ENCODE measurements at places on chromosomes 1 and 21.
A peak's percentile ranks its signal among the peaks of the same experiment; 100 is the strongest.

- peak; percentile 37 for DNase-seq
Measured at GRCh38 chr21:39441502-39442475, 3.8 kb downstream of the LCA5L start.

DNA sequence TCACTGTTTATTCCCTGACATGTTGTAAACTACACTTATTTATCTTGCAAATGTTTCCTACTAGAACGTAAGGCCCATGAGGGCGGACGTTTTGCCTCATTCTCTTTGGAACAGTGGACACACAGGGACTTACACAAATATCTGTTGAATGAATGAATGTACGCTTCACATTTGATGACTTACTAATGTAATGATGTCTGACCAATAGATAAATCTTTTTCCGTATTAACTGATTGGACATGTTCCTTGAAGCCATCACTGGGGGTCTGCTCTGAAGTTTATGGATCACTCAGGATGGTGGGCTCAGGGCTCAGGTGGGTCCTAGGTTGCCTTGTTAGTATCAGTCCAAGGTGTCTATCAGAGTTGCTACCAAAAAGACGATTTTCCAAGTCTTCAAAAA, 763.2 kb upstream of the TPTE start:
- no peak for DNase-seq

DNA sequence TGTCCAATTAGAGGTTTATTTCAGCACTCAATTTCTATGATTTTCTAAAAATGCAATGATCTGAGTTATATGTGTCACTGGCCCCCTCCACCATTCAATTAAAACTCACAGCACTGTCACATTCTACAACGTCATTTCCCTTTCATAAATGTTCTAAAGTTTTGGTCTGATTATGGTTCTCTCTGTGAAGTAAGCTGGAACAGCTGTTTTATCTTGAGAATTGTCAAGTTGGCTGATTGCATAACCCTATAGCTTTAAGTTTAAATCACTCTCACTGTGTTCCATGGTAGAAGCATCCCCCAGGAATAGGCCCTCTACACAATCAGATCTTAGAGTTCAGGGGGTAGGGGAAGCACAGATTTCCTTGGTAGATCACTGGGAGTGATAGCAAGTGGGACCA, 41.4 kb upstream of the DNASE2B start:
- no peak for DNase-seq

DNA sequence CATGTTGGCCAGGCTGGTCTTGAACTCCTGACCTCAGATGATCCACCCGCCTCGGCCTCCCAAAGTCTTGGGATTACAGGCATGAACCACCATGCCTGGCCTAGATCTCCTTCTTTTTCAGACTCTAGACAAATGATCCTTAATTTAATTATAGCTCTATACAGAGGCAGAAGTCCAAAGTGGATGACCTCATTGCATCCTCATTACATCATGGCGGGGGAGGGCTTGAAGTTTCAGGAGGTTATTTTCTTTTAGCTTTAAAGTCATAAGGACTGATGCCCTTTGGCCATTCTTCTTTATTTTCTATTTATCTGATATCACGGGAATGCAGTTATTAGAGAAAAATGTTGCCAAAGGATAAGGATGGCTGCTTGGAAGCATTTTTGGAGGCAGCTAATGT, 14.1 kb upstream of the MARK1 start:
- DNase-seq, result no peak

DNA sequence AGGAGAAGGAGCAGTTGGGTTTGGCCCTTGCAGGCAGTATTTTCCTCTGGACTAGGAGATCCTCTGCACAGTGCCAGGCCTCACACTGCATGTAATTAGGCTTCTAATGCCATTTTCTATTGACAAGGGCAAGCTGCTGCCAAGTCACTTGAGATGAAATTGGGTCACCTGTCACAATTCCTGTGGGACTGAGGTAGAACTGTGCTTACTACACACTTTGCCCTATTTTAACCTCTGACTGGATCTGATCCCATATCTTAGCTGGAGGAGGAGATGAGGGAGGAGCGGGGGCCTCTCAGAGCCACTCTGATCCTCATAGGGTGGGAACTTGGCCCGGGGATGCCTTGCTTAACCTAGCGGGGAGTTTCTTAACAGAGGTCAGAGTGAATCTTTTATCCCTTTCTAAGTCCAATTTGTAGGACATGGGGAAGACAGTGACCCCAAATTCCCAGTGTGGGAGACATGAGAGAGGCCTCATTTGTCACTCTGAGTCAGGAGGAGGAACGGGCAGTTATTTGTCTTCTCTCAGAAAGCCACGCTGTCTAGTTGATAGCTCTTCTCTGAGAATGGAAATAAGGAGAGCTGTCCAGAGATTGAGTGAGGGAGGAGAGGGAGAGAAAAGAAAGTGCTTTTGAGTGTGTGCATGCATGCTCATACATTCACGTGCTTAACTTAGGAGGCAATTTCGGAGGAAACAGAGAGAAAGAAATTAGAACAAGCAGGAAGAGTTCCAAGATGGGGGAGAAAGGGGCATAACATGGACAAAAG, 121.3 kb downstream of the CACNA1E start:
- peak; percentile 43 for DNase-seq

- no peak for DNase-seq
Measured at GRCh38 chr1:10965546-10966226, 46.8 kb upstream of the TARDBP start.

- DNase-seq, result peak; percentile 42
Measured at GRCh38 chr1:95041491-95042165, 31.1 kb downstream of the ALG14 start.

DNA sequence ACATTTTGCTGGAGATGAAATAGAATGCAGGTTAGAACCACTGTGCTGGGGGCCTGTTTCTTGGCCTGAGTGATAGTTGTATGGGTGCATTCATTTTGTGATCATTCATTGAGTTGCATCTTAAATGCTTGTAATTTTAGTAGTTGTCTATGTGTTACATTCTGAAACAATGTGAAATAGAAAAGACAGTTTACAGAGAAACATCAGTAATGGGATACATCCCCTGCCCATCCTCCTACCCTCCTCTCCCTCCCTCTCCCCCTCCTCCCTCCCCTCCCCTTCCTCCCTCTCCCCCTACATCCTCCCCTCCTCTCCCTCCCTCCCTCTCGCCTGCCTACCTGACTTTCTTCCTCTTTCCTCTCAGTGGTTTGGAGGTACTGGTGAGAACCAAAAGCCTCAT, 54.5 kb upstream of the COL6A1 start:
- DNase-seq, result no peak

GRCh38 chr1:71307451-71307850, 226.6 kb upstream of the ZRANB2 start:
- no peak for DNase-seq

- no peak for DNase-seq
Measured at GRCh38 chr21:41866274-41866809, 12.8 kb downstream of the PRDM15 start.

DNA sequence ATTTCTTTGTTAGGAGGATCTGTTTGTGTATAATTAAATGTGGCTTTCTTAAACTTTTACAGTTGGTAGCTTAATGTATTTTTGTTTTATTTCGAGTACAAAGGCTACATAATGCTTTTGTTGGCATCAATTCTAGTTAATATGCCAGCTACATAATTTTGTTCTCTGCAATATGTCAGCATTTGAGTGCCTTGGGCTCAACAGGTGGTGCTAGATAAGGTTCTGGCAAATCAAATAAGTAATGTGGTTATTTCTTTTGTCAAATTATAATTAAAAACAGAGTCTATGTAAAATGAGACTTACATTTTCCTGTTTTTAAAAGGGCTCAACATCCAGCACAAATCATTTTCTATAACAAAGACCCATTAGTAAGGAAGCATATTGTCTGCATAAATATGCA, 410.6 kb upstream of the NR5A2 start:
- DNase-seq, result no peak

DNA sequence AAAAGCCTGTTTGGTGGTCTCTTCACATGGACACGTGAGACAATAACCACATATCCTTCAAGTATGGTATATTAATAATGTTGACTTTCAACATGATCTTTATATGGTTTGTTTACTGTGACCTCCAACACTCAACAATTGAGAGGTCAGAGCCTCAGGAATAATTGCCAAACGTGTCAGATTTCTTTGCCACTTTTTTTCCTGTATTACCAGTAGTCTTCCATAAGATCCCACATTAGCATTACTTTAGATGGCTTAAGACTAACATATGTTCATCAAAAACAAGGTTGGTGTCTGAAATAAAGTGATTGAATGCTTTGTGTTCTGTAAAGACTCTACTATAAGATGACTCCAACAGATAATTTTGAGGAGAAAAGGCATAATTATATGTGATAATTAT, 118.7 kb upstream of the F3 start:
- DNase-seq, result no peak

GRCh38 chr1:161207173-161207572, 5.0 kb downstream of the NDUFS2 start:
- no peak for DNase-seq

- DNase-seq, result no peak
Measured at GRCh38 chr21:32315511-32316281, 17.0 kb downstream of the MRAP start.

DNA sequence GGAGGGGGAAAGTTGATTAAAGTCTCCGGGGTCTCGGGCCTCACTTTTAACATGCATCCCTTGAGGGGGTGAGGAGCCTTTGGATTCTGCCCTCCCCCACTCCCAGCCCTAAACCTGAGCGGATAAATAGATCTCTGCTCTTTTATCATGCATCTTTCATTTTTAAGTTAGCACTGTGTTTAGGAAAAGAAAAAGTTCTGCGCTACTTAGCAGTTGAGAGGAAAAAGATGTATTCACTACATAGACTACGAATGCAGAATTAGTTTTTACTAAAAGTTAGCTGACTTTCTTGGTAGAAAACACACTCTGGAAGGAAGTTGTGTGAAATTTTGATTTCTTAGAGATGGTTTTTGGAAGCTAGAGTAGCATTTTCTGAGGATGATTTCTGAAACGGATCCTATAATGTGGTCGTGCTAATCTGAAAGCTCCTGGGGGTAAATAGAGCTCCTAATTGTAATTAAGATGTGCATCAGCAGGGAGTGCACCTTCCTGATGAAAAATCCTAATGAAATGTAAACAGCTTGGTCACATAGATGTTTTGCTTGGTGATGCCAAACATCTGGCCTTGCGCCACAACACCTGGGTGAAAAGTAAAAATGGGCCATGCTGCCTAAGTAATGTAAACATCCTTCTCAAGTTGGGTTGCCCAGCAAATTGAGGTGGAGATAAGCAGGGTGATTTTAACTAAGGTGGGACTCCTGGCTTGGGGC, 1.8 kb downstream of the ROR1 start:
- DNase-seq, result no peak

DNA sequence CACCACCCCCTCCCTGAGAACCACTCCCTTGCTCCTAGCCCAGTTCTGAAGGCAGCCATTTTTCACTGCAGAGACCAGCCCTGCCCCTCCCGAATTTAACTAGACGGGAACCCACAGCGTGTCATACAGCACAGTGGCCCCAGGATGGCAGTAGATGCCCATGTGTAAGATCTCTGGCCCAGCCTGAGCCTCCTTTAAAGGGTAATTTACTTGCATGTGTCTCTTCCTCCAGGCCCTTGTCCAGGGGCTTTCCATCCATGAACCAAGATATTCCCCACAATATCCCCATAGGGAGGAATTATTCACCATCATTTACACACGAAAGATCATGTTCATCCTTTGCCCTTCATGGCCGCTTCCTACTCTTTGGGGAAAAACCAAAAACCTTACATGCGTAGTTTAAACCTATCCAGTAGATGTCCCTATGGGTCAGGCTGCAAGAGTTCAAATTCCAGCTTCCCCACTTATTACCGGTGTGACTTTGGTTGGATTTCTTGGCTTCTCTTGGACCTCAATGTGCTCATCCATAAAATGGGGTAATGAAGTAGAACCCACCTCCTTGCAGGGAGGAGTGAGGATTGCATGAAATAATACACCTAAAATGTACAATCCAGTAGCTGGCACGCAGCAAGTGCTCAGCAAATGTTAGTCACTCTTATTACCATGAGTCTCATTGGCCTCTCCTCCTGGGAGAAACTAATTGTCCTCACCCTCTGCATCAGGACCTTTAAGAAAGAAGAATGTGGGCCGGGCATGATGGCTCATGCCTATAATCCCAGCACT, 4.0 kb upstream of the LACTBL1 start:
- DNase-seq, result peak; percentile 85

DNA sequence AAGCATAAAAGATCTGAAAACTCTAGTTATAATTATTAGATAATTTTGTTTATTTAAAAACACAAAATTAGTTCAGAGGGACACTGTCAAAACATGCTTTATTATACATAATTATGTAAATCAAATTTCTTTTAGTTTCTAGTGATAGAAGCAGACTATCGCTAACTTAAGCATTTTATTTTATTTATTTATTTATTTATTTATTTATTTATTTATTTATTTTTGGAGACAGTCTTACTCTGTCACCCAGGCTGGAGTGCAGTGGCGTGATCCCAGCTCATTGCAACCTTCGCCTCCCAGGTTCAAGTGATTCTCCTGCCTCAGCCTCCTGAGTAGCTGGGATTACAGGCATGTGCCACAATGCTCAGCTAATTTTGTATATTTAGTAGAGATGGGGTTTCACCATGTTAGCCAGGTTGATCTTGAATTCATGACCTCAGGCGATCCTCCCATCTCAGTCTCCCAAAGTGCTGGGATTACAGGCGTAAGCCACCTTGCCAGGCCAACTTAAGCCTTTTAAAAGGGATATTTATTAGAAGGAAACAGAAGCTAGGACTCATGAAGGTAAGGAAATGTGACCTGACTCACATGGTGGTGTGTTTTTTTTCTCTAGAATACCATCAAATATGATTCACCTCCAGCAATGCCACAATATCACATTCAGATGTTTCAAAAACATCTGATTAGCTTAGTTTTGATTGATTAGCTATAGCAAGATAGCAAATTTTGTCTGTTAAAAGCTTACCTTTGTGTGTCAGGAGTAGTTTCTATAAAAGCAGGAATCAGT, 1357.4 kb upstream of the ADGRL4 start:
- DNase-seq, result no peak

- no peak for DNase-seq
Measured at GRCh38 chr1:92551916-92552315, 65.2 kb upstream of the GFI1 start.

- DNase-seq, result no peak
Measured at GRCh38 chr1:45407629-45408287, 67.5 kb upstream of the MUTYH start.

GRCh38 chr21:16280686-16281091, 550.9 kb downstream of the USP25 start:
- DNase-seq, result no peak

- DNase-seq, result no peak
Measured at GRCh38 chr1:162145966-162146696, 76.6 kb downstream of the NOS1AP start.

DNA sequence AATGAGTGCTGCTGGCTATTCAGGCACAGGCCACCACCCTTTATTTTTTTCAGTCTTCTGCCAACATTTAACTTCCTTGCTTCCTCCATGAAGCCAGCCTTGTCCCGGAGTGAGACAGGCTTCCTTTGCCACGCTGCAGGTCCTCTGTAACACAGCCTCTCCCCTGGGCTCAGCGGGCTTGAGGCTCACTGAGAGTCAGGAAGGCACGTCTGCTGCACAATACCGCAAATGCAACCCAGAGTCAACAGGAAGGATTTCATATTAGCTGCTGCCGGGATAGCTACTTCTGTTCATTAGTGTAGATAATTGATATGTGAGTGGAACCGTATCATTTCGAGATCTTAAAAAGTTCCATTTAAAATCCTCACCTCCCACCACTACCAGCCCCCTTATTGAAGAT, 22.5 kb downstream of the MYOG start:
- no peak for DNase-seq

Measured in NCI-H1092 (cell line).